ENCODE measurements at places on chromosomes 7 and 10.

DNA sequence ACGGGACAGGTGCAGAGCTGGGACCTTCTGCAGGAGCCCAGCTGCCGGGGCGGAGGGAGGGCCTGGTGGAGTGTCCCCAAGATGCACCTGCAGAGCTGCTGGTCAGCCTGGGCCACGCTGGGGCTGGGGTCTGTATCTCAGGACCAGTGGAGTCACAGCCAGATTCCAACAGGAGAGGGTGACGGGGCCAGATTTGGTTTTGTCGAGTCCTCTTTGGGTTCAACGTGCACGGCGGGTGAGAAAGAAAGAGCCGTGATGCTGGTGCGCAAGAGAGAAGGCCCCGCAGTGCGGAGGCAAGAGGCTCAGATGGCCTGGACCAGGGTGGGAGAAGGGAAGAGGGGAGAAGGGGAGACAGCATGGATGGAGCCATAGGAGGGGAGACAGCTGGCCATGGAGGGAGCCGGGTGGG, 462.9 kb downstream of the PTPRN2 start:
- no peak for DNase-seq

GRCh38 chr7:141268614-141269013, 194.8 kb downstream of the TMEM178B start:
- DNase-seq = no peak

GRCh38 chr10:103145860-103146466, 47.1 kb downstream of the NT5C2 start:
- DNase-seq = no peak

- DNase-seq = no peak
Observed at GRCh38 chr7:151590071-151590849, 70.6 kb upstream of the RHEB start.

GRCh38 chr10:59694936-59695335, 14.7 kb downstream of the SLC16A9 start:
- no peak for DNase-seq

DNA sequence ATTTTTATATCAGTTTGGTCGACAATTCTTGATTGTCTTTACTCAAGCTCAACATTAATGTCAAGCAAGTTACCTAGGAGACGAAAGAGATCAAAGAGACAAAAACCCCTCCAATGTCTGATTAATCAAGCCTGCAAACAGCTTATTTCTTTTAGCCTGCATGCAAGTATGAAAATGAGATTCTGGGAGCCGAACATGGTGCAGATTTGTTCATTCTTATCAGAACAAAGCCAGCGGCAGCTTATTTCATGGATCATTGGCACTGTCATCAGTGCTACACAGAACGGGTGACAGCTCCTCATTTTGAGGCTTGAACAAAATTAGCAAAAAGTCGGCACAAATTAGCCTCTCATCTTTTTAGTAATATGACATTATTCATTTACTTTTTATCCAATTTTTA, 26.5 kb downstream of the FAM204A start:
- no peak for DNase-seq

DNA sequence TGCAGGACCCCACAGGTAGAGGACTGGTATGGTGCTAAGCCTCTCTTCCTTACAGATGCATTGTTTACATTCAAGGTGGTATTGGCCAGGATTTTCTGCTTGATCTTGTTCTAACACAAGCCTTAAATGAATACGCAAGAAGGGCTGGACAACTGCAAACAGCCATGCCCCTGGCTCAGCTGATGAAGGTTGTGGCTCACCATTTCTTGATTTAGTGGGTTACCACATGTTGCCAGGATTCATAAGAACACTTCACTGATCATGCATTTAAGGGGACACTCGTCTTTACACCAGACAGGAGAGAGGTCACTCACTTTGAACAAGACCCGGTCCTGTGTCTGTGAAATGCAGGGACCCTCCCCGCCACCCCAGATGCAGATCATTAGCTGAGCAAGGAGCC, 82.2 kb downstream of the CHN2 start:
- no peak for DNase-seq

- no peak for DNase-seq
Observed at GRCh38 chr7:64651203-64651602, 14.7 kb upstream of the ZNF107 start.

Data from NCI-H1694 (cell line).